ENCODE measurements at places on chromosomes 5 and 9.

- no peak for DNase-seq
These were observed 60.9 kb upstream of the RPL26L1 start for GRCh38 chr5:172898218-172898842.

- DNase-seq: no peak
These were observed 62.5 kb downstream of the PLCXD3 start for GRCh38 chr5:41447650-41448510.

- DNase-seq: no peak
These were observed 11.1 kb downstream of the MED27 start for GRCh38 chr9:132068605-132069004.

DNA sequence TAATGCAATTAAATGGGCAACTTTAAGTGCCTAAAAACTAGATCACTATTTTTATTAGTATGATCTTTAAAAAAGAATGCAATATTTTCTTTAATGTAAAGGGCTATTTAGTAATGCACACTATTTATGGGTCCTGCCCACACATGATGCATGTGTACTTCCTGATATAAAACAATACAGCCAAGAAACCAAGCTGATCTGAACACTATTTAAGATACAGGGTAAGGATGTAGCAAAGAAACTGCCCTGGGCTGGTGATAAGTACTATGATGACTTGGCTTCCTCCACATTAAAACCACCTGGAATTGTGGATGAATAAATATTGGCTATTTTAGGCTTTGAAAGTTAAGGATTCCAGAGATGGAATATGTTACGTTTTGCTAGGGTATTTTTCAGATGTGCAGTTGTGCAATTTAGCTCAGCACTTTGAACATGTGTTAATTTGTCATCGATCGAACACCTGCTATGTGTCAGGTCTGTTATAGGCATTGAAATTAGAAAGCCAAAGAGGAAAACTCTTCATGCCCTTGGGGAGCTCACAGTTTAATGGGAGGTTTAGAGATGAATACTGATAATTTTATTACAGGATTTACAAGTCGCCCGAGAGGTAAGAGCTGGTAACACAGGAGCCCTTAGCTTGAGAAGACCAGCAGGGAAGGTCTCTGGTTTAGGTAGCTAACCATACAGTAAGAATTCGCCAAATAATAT is 276.7 kb downstream of the PLK2 start:
- no peak for DNase-seq

DNA sequence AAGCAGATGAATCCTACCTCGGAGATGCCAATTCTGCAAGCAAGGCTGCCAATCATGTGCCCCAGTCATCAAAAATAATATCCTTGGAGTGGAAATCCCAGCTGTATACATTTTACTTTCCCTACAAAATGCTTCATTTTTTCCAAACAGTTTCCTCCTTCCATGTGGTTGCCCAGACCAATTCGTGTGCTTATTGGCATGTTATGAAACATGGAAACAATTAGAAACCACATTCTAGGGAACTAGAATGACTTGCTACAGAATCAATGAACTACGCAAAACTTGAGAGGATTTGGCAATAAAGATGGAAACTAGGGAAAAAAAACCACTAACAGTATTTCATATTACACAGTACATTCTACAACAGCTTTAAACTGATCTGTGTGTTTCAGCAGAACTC is 584.5 kb upstream of the DMAC1 start:
- DNase-seq: no peak

DNA sequence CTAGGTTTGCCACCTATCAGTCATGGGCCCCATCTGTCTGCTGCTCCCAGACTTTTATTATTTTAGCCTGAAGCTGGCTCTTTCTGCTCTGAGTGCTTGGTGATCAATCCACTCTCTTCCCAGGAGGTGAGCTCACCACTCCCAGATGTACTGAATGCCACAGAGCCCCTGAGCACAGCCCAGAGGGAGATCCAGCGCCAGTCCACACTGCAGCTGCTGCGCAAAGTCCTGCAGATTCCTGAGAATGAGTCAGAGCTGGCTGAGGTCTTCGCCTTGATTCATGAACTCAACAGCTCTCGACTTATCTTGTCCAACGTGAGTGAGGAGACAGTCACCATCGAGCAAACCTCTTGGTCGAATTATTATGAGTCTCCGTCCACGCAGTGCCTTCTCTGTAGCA is 36.0 kb downstream of the HMGXB3 start:
- no peak for DNase-seq

- no peak for DNase-seq
These were observed 14.8 kb downstream of the HMGCS1 start for GRCh38 chr5:43298443-43298842.

DNA sequence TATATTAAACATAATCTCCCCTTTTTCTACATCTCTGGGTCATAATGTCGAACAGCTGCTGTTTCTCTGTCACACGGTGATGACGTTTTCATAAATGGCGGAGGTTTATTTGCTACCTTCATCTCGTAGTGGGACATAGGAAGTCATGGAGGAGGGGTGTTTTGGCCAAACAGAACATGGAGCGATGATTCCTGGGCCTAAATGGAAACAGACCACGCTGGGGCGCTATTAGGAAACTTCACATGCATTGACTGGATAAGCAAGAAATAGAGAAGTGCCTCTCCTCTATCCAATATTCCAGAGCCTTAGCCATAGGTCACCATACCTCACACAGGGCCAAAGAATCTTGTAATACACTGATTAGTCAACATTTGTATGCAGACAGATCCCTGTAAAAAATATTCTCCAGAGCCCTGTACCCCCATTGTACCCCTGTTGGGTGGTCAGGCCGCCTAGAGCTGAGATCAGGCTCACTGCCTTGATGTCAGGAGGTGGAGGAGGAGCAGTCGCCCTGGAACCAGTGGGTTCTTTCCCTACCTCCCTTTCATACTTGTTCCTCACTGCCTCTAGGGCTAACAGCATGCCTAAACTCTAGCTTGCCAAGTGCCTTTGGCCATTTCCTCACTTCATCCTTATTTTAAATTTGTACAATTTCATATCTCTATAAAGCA is 77.8 kb upstream of the SPIN1 start:
- no peak for DNase-seq

GRCh38 chr9:13904746-13905145 is 409.2 kb downstream of the NFIB start:
- no peak for DNase-seq

GRCh38 chr5:61289669-61290306 is 42.3 kb upstream of the ZSWIM6 start:
- DNase-seq: no peak

- no peak for DNase-seq
These were observed 78.0 kb downstream of the APBA1 start for GRCh38 chr9:69594180-69594579.

All from CD4-positive, alpha-beta T cell treated with Interleukin-15 for 1 hour (primary cell).